ENCODE measurements at places on chromosomes 2 and 18.
A peak's percentile ranks its signal among the peaks of the same experiment; 100 is the strongest.

DNA sequence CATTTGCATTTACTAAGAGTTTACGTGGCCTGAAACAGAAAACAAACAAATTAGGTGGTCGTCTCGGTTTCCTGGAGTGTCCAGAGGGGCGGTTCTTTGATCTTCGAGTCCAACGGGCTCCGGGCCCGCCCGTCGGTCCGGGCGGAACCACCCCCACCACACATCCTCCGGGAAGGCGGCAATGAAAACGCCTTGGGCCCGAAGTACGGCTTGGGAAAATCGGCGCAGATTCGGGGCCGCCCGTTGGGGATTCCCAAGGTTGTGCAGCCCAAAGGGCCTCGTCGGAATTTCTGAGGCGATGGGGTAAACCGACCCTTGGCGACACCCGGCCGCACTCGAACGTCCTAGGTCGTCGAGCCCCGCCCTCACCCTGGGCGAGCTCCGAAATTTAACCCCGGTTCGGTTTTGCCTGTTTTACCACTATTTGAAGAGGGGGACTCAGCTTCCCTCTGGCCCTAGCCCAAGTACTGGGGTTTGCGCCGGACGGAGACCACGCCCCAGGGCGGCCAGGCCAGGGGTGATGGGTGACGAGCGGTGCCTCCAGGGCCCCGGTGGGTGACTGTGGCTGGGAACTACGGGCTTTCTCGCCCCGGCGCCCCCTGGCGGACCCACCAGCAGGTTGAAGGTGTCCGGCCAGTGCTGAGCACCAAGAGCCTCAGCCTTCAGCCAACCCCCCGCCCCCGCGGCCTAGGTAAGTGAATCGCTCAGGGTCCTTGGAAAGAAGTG lies 1.9 kb upstream of the CFAP53 start:
- peak; percentile 47 for DNase-seq

GRCh38 chr2:140473851-140474250 lies 1657.0 kb downstream of the LRP1B start:
- DNase-seq = no peak

DNA sequence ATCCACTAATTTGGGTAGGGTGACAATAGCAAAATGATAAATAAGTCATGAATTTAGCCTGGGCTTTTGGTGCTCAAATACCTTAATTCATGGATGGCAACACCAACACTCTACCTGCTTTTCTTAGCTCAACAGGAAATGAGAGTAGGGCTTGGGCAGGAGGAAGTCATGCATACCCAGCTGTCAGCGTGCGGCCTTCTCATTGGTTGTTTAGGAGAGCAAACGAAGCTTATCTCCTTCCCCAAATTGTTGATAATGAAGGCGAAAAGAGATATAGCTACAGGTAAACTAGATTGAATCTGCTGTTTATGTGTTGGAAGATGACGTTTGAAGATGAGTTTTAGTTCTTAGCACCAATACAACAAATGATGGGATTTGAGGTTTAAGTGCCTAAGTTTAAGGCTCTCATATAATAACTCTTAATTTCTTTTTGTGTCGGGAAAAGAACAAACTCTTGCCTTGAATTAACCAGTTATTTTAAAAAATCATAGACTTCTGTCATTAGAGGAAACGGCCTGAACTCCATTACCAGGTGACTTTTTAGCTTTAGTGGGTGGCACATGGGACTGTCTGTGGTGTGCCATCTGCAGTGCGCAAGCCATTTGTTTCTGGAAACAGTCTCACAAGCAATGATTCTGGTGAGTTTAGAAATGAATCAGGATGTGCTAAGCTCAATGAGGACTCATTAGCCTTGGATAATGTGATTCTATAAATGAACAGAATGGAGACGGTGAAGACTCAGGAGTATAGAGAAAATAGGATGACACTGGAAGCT lies 19.8 kb downstream of the MAP4K4 start:
- DNase-seq = peak; percentile 13

- no peak for DNase-seq
Observed at GRCh38 chr2:118576109-118576855, 271.2 kb downstream of the EN1 start.

DNA sequence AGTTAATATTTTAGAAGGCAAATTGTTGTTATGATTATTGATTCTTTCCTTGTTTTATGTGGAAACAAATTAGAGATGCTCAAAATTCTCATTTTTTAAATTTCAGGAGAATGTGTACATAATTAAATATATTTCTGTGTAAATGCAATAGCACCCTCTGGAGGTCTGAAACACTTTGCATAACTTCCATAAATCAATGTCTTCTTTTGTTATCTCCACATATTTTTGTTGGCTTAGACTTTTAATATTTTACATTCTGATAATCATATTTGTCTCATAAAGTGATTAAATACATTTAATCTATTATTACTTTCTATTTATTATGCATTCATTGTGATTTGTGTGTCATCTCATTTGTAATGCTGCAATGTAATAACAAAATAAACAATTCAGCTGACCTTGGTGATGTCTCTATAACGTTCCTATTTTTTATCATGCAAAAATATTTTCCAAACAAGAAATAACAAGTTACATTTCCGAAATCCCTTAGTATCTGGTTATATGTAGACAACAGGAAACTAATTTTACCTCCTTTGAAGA lies 201.8 kb upstream of the GALNT5 start:
- DNase-seq = no peak

GRCh38 chr2:69694894-69695849 lies 46.8 kb upstream of the ANXA4 start:
- DNase-seq = no peak

GRCh38 chr2:139293992-139294548 lies 513.9 kb upstream of the NXPH2 start:
- no peak for DNase-seq

DNA sequence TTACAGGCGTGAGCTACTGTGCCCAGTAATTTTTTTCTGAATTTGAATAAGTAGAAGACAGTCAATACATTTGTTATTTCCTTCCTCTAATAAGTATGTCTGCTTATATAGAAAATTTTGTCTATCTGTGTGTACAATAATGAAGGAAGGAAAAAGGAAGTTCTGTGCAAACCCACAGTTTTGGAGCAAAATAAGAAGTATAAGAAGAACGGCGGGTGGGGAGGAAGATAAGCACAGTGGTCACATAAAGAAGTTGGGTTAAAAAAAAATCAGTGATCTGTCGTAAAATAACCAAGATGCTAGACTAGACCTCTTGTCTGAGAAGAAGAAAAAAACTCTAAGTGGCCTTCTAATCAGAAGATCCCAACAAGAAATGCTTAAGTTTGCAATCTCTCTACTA lies 20.2 kb downstream of the MGAT4A start:
- DNase-seq = no peak

DNA sequence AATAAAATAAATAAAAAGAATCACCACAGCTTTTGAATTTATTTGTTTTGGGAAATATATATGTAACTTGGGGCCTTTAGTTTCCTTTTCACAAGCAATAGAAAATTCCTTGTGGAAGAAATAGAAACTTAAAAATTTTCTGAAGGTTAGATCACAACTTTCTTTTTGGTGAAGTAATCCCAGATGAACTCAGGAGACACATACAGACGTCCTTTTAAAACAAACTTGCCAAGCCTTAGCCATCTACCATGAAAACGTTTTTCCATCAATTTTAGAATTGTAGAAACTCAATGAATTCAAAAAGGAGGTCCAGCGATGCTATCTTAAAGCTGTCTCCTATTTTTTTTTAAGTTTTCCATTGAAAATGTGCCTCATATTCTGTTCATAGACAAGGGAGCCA lies 225.6 kb downstream of the ASXL3 start:
- DNase-seq = no peak
